ENCODE measurements at places on chromosomes 11 and 22. TPM values are rescaled to one million over a fixed set of nuclear protein-coding genes. Genes with fewer than 3 reads are reported as not detected.

- DNase-seq: no peak
These were observed 44.2 kb downstream of the PPFIA1 start for GRCh38 chr11:70314730-70315129.

- no peak for DNase-seq
These were observed 57.8 kb downstream of the ENDOD1 start for GRCh38 chr11:95147364-95147905.

GRCh38 chr11:36744375-36745168, 146.5 kb upstream of the RAG2 start:
- peak; percentile 58 for DNase-seq

GRCh38 chr11:68936676-68937620, 33.3 kb downstream of the IGHMBP2 start:
- no peak for DNase-seq

- no peak for DNase-seq
These were observed 5.2 kb upstream of the OLFML1 start for GRCh38 chr11:7480113-7480512.

Gene PARVG
- polyA plus RNA-seq: 2.5 TPM

Gene TMEM223
- 34.9 TPM for polyA plus RNA-seq

Gene NAV2
- polyA plus RNA-seq: 5.9 TPM

Gene ELF5
- 18.9 TPM for polyA plus RNA-seq

Gene APOA4
- 0.80 TPM for polyA plus RNA-seq
